ENCODE measurements at places on chromosomes 6 and 20.
A peak's percentile ranks its signal among the peaks of the same experiment; 100 is the strongest.

- DNase-seq, result peak; percentile 17
Observed at GRCh38 chr6:14396826-14397517, 279.4 kb downstream of the CD83 start.

DNA sequence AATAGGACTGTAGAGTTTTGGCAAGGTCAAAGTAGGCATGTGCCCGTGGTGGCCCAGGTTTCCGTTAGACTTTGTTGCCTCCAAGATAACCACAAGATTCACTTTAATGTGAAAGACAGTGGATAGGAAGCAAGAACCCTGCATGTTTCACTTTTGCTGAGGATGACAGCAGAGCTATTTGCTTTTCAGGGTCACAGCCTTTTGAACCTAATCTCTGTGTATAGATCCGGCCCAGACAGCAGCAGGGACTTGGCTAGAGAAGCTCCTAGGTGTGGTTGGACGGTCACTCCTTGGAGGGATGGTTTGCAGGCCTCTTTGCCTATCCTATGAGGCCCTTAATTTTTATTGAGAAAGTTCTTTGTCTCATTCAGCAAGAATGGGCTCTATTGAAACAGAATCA lies 538.8 kb downstream of the HACE1 start:
- no peak for DNase-seq

DNA sequence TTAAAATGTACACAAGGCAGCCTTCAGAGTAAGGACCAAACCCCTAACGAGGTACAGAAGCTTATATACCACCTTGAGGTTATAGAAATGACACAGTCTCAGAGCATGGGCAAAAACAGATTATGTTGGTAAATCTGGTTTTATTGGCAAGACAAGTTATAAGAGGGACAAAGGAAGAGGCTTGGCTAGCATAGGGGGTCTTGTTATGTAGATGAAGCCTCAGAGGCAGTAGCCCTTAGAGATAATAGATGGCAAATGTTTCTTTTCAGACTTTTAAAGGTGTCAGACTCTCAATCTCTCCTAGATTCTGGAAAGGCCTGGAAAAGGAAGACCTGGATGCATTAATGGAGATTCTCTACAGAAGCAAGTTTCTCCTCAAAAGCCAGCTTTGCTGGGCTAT lies 123.3 kb upstream of the ATXN1 start:
- DNase-seq, result no peak

DNA sequence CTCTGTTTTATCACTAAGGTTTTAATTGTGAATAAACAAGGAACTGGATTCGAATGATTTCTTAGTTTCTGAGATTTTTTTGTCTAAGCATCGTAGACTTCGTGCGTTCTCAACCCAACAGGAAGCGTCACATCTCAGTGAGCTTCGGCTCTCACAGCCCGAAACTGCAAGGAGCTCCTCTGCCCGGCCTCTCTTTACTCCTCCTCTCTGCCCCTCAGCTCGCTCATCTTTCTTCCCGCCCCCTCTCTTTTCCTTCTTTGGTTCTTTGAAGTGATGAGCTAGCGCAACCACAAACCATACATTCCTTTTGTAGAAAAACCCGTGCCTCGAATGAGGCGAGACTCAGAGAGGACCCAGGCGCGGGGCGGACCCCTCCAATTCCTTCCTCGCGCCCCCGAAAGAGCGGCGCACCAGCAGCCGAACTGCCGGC lies 480 bp upstream of the NT5E start:
- DNase-seq, result no peak

- no peak for DNase-seq
Observed at GRCh38 chr6:44725070-44725469, 337.6 kb downstream of the CDC5L start.

DNA sequence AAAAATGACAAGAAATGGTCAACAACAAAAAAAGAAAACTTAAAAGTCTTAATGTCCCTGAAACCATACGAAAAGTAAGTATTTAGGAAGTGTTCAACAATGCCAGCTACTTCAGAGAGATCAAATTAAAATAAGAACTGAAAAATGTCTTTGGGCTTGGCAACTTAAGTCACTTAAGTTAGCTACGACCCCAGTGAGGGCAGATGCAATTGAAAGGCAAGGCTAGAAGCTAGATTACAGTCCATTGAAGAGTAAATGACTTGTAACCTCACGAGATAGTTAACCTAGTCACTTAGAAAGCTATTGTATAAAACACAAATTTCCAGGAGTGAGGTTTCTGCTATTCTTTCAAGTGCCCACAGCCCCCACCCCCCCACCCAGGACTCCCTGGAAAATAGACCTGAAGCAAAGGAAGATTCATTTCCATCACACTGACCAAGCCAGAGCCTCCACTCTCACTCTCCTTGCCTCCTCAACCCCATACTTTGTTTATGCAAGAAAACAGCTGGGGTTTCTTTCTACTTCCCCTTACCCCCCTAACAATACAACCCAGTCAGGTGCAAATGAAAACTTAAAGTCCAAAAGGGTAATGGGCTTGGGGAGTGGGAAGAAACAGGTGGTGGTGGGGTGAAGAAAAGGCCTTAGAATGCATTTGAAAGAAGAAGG lies 14.6 kb downstream of the RTN4IP1 start:
- no peak for DNase-seq
